ENCODE measurements at places on chromosomes 5 and 9.

DNA sequence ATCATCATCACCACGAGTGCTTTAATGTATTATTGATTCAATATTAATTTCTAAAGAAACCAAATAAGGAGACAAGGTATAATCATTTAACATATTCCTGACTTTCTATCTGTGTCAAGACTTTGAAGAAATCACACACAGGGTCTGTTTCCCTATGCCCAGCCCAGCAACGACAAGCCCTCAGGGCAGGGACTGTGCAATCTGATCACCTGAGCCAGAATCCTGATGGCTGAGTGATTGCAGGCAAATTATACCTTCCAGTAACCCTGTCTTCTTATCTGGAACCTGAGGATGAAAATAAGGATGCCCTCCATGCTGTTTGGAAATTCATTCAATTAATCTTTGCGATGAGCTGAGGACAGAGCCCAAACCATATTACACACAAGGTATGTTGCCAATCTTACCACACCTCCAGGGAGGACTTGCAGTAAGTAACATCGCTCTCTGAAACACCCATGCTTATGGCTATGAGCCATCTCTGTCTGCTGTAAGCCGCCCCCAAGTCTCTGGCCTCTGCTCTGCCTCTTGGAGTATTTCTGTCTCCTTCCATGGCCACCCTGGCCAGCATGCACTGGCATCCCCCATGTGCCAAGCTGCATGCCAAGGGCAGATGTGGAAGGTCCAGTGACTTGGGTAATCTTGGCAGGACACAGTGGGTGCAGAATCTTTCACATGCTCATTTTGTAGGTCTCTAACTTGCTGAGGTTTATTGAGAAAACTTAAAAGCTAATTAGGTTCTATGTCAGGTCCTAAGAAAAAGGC lies 10.6 kb downstream of the TAS2R1 start:
- no peak for DNase-seq

GRCh38 chr9:111922324-111923013 lies 25.9 kb downstream of the UGCG start:
- no peak for DNase-seq

DNA sequence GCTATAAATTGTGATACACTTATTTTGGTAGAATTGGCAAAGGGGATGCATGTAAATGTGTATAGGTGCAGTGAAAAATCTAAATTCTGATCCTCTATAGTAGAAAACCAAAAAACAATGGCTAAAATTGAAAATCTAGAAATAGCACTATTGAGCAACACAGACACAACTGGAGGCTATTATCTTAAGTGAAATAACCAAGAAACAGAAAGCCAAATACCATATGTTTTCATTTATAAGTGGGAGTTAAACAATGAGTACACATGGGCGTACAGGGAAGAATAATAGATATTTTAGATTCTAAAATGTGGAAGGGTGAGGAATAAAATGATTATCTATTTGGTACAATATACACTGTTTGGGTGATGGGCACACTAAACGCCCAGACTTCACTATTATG lies 183.2 kb upstream of the TUSC1 start:
- DNase-seq = no peak

DNA sequence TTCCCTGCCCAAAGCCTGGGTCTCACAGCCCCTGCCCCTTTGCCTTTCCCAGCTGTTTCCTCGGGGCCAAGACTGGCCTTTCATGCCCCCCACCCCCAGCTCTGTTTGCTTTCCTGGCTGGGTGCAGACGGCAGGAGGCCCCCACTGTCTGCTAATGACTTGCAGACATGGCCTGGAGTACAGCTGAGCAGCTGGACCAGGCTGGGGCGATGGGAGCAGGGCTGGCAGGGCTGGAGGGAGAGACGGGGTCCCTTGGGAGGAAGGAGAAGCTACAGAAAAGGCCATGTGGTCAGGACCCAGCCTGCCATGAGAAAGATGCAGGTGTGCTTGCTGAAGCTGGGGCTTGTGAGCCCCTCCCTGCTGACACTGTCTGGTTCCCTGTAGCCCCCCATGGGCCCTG lies 28.3 kb upstream of the GFPT2 start:
- DNase-seq = no peak

- DNase-seq = no peak
Measured at GRCh38 chr9:91589101-91589553, 165.5 kb upstream of the NFIL3 start.

Data from activated CD4-positive, alpha-beta memory T cell treated with anti-CD3 and anti-CD28 coated beads, Interleukin-2, amount 10 ng/mL, durations not matched to agents 7 days and 5 days (primary cell).